ENCODE measurements at places on chromosomes 11 and 22.

- H3K27me3 ChIP-seq = no peaks in the 10 kb centered on the region
- H3K36me3 ChIP-seq = no peaks in the 10 kb centered on the region
- peak overlapping the region; percentile 57 for H3K27ac ChIP-seq
- peaks cover 33% of the 10 kb centered on the region for H3K4me1 ChIP-seq
- peak; percentile 92 for DNase-seq
Observed at GRCh38 chr11:34356913-34357700, 703 bp downstream of the ABTB2 start.

DNA sequence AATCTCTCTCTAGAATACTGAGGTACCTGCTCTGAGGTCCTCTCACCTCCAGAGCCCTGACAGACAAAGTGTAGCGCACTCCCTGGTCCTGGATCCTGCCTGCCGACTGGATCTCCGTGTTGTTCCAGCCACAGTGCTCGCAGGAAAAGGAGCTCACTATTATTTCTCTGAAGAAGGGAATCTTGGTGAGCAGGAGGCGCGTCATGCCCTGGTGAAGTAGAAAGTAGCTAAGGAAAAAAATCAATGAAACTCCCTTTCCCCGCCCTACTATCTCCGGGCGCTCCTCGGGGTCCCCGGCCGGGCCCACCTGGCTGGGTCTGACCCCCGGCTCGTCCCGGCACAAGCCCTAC lies 412 bp downstream of the ZPR1 start:
- H3K4me3 ChIP-seq = peak overlapping the region; percentile 71
- H3K36me3 ChIP-seq = no peaks in the 10 kb centered on the region
- peak overlapping the region; percentile 82 for H3K27ac ChIP-seq
- H3K27me3 ChIP-seq = no peaks in the 10 kb centered on the region
- peaks cover 30% of the 10 kb centered on the region for H3K4me1 ChIP-seq

DNA sequence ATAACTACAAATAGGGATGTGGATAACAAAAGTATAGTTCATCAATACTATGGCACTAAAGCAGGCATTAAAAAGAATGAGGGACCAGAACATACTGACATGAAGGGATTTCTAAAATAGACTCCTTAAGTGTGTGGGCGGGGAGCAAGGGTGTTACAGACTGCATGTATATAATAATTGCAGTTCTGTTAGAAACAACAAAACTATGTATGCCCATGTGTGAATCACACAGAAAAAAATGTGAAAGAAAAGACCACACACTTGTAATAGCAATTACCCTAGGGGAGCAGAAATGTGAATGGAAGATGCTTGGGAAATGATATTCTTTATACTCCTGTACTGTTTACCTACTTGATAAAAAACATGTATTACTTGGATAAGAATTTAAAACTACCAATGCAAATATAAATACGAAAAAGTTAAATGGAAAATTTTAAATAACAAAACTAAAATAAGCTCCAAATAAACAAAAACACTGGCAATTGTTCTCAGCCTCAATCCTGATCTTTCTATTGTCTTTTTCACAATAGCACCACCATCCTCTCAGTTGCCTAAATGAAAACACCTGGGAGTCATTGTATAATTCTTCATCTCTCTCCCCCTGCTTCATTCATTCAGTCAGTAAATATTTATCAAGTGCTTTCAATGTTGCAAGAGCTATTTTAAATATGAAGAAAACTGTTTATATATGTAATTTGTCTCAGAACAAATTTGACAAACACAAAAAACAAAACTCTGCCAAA lies 129.8 kb downstream of the FCHSD2 start:
- H3K27ac ChIP-seq = no peak overlapping the region
- no peak for DNase-seq
- no peaks in the 10 kb centered on the region for H3K36me3 ChIP-seq
- H3K4me1 ChIP-seq = no peaks in the 10 kb centered on the region
- no peak overlapping the region for H3K4me3 ChIP-seq

GRCh38 chr22:24432059-24432853 lies 4.9 kb downstream of the ADORA2A start:
- H3K36me3 ChIP-seq = peaks cover 4% of the 10 kb centered on the region
- no peaks in the 10 kb centered on the region for H3K27me3 ChIP-seq
- peaks cover 21% of the 10 kb centered on the region for H3K4me1 ChIP-seq
- H3K27ac ChIP-seq = peak overlapping the region; percentile 97
- no peak overlapping the region for H3K4me3 ChIP-seq

Measured in left lung (tissue), 14 donors.